CD4-positive, alpha-beta T cell treated with Interleukin-15 for 4 hours (primary cell): ENCODE measurements at places on chromosomes 6 and 20.
A peak's percentile ranks its signal among the peaks of the same experiment; 100 is the strongest.

DNA sequence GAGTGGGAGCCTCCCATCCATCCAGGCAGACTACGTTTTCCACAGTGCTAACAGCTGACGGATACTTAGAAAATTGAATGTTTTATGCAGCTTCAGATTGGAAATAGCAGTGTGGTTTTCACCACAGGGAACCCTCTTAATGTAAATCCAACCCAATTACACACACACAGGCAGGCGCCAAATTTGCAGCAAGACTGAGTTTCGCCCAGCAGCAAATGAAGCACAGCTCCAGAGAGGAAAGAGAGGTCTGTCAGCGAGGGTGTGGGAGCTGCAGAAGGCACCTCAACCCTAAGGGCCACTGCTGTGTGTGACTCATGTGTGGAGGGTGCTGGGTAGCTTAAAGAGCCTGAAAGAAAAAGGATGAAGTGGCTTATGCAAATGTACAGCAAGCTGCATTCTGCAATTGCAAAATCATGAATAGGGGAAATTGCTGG lies 365.7 kb downstream of the MAFB start:
- no peak for DNase-seq

DNA sequence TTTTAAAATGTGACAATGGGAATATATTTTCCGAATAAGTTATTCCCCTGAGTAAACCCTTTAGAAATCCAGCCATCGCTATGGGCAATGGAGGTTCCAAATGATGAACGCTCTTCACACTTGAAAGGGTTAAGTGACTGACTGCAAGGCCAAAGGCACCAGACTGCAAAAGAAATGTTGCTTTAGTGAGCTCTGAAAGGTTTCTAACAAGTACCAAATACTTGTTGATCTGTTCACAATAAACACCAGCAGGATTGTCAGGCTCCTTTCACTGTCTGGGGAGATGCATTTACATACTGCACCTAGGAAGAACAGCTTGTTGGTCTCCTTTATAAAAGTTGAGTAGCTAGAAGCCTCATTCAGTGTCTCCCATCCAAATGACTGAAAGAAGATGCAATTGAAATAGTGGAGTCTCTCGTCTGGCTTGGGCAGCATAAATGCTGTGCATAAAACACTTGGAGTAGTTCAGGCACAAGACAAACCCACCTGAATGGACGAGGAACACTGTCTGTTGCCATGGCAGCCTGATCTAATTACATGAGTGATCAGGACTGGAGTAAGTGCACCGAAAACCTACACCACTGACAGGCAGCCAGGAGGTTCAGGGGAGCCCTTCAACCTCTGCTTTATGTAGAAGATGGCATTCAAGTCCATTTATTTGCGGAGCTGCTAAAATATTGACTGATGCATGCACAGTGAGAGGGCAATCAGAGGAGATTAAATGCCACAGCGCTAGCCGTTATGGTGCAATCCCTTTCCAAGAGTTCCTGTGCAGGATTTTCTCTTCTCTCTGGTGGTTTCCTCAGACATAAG lies 2.9 kb downstream of the ATXN1 start:
- DNase-seq: peak; percentile 41

DNA sequence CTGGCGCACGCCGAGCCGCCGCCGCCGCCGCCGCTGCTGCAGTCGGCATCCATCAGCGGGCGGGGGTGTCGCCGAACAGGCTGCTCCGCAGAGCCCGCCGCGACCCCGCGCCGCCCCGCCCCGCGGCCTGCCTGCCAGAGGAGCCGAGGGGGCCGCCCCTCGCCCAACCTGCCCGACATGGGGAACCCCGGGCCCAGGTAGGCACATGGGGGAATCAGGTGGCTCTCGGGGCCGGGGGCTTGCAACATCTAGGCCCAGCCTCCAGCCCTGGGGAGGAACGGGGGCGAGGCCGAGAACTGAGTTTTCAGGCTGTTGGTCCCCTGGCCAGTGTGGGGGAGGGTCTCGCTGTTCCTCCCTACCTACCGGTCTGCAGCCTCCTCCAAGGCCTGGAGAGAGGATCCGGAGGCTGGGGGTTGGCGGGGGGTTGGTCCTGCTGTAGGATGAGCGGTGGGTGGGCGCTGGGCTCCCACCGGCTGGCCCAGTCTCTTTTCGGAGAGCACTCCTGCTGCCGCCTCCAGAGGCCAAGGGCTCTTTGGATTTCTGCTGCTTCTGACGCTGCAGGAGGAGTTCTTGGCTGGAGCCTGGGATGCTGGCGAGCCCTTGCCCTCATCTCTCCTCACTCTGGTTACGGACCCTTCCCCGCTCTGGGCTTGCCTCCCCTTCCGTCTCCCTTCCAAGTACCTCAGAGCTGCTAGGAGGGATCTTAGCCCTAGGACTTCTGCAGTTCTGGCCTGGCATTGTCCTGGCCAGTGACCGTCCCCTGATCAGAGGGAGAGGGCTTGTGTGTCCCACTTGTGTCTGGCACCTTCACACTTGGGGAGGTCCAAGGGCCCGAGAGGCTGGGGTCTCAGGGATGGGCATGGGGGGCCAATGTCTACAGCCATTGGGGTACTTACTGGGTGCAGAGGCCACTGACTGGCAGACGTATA lies at the start of gene EPB41L1:
EPB41L1 (plus strand) TSS at position 41 of the 929 bp plus-strand sequence. CDS start 19,038 bp downstream, outside the sequence.
- no peak for DNase-seq

- no peak for DNase-seq
These were observed 55.8 kb downstream of the ERMARD start for GRCh38 chr6:169807229-169807628.

DNA sequence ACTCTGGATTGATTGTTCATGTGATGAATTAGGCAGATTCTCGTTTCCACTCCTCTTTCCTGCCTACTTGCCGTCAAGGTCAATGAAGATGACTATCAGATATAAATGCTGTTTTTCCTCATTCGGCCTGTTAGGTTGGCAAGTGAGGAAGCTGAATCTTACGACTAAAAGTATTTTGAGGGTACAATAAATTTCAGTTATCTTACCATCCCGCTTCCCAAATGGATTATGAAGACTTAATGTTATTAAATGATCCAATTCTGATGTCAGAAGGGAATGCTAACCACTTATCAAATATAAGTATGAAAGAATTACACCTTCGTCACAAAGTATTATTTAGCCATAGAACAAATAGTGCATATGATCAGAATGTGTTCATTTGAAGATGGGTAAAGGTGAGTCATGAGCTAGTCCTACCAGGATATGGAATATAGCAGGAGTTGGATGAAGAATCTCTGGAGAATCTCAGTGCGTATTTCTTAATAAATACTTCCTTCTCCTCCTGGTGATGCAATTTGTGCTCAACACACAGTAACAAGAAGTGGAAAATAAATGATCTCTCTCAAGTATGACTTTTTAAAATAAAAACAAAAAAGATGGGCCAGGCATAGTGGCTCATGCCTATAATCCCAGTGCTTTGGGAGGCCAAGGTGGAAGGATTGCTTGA lies 4.6 kb downstream of the GPLD1 start:
- no peak for DNase-seq

DNA sequence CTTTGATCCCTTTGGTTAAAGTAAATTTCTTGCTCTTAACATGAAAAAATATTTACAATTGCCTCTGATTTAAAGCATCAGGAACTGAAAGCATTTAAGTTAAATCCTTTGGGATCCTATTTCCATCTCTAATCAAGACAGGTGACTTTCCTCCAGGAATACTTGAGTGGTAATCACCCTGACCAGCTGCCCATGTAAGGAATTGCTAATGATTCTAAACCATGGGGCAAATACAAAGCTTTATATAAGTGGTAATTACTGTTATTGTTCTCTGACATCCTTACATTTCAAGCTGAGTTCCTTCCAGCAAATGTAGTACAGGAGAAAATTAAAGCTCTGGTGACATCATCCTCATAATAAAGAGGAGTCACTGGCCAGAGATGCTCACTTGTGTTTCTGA lies 100.6 kb downstream of the CRYBG1 start:
- DNase-seq: no peak

DNA sequence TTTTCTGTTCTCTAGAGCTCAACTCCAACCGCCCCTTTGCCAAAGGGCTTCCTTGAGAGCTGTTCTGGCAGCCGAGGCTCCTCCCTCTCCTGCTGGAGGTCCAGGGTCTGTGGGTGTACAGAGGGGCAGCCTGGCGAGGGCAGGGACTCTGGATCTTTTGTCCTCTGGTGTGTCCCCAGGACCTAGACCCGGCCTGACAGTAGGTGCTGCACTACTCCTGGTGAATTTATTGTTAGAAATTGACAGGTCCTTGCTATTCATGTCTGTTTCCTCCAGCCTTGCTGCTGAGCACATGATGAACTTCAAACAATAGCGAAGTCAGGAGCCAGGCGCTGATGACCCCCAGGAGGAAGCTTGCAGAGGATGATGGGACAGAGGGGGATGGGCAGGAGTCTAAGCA lies 234.7 kb upstream of the SULF2 start:
- DNase-seq: no peak

DNA sequence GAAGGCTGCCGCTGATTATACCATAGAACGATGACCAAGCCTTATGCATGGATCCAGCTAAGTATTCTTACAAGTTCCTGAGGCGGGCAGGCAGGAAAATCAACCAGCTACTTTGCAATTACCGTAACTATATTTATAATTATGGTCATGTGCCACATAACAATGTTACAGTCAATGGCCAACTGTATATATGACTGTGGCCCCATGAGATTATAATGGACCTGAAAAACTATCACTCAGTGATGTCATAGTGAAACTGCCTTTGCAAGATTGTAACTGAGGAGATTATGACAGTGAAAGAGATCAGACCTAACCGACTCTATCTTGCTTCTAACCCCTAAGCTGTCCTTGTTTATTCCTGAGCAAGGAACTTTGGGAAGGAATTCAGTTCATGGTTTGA lies 33.1 kb upstream of the FAM135A start:
- no peak for DNase-seq

GRCh38 chr6:143149771-143150170 lies 89.1 kb downstream of the AIG1 start:
- DNase-seq: no peak

DNA sequence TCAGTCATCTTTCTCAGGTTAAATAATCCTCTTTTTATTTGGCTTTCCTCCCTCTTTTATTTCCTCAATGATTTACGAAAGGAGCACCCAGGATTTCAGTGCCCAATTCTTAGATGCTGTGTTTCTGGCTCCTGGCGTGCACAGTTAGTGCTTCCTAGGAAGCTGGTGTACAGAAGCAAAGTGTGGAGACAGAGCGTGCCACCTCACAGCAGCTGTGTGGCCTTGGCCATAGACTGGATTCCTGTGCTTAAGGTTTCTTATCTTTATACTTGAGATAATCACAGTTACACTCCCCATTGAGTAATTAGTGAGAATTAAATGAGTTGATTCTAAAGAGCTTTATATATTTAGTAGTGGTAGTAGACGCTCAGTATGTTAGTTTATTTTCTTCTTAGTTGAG lies 39.7 kb upstream of the GJA1 start:
- no peak for DNase-seq

DNA sequence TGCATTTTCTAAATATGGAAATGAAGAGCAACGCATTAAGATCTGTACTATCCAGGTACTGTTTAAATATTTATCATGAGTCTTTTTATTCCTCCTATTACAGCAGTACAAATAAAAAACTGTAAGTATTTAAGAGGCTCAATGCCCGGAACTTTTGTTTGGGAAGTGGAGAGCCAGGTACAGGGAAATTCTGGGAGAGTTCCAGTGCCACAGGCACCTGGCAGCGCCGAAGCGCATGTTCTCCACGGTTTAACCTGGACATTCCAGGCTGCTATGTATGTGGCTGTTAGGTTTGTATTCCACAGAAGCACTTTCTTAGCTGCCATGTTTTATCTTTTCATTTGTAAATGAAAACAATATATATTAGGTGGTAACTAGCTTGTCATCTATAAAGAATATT lies 81.7 kb downstream of the PREP start:
- no peak for DNase-seq
